ENCODE measurements at places on chromosomes 6 and 20. TPM values are rescaled to one million over a fixed set of nuclear protein-coding genes. Genes with fewer than 3 reads are reported as not detected.

The MICB gene
- 0.71 TPM for total RNA-seq

The ADAM33 gene
- 73.6 TPM for total RNA-seq

The RHAG gene
- 0.83 TPM for total RNA-seq

The OPRL1 gene
- 0.71 TPM for total RNA-seq

The WFDC12 gene
- total RNA-seq = not detected

The HTR1B gene
- total RNA-seq = not detected

The WFDC5 gene
- total RNA-seq = not detected

The NKAPL gene
- total RNA-seq = 7.5 TPM

The HLA-DQB1 gene
- total RNA-seq = under 0.01 TPM

The SLC26A8 gene
- total RNA-seq = not detected

DNA sequence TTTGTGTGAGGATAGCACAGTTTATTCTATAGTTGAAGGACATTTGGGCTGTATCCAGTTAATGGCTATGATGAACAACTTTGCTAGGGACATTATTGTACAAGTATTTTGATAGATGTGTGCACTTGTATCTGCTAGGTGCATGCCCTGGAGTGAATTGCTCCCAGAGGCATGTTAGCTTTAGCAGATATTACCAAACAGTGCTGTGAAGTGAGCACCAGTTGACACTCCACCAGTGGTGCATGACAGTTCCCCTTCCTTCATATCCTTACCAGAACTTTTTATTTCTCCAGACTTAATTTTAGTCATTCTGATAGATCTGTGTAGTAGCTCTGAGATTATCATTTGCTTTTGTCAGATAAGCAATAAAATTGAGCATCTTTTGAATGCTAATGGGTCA lies 48.9 kb upstream of the ENPP5 start:
- H3K4me3 ChIP-seq = no peak overlapping the region
- no peaks in the 10 kb centered on the region for H3K36me3 ChIP-seq
- no peaks in the 10 kb centered on the region for H3K4me1 ChIP-seq

DNA sequence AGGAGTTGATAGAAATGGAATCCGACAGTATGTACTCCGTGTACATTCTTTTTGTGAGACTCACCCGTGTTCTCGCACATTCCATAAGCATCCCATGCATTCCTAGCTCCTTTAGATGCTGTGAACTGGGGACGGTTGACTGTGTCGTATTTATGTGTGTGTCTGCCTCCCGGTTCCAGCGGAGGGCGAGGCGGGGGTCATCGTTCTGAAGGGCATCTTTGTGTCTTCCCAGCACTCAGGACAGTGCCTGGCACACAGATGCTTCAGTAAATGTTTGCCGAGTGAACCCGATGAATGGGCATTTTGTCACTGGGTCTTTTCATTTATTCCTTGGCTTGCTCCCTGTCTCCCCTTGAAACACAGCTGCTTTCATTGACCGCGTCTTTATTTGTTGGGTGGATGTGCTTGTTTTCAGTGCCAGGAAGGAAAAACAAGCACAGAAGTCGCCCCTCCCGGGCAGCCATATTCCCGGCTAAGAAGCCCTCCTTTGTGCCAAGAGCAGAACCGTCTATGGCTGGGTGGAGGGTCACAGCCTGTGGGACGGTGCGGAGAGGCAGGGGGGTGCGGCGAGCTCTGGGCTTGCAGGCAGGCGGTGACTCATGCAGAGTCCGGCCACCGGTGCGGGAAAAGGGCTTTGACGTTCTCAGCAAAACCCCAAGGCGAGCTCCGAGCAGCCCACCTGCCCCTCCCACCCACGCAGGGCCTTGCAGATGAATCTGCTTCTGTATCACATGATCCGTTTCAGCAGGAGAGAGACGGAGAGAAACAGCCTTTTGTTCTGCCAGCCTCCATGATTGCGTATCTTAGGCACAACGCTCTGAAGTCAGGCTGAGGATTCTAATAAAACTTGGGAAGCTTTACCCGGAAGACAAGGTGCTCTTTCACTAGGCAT lies 11.2 kb upstream of the PSMG4 start:
- H3K4me1 ChIP-seq = peaks cover 32% of the 10 kb centered on the region
- H3K27me3 ChIP-seq = no peaks in the 10 kb centered on the region
- peak overlapping the region; percentile 80 for H3K27ac ChIP-seq
- peak; percentile 91 for DNase-seq
- H3K36me3 ChIP-seq = no peaks in the 10 kb centered on the region
- peak overlapping the region; percentile 45 for H3K4me3 ChIP-seq

GRCh38 chr6:3231247-3232016 lies 4.0 kb upstream of the TUBB2B start:
- H3K4me3 ChIP-seq = peak overlapping the region; percentile 61
- peaks cover 70% of the 10 kb centered on the region for H3K27me3 ChIP-seq
- H3K4me1 ChIP-seq = peaks cover 53% of the 10 kb centered on the region
- peak; percentile 91 for DNase-seq

DNA sequence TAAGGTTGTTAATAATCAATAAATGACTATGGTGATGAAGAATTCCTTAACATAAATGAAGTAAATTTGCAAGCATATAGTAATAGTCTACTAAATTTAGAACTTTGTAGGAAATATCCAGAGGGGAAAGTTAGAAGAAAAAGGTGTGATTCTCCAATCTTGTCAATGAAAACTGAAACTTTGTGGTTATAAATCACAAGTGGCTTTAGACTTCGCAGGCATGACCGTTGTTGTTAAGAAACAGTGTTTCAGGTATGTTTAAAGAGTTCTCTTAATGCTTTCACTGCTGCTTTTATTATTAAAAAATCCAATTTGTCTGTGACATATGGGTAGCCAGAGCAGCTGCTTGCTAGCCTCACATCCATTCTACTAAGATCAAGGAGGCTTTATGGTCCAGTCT lies 475.6 kb upstream of the ADGRB3 start:
- DNase-seq = no peak
- H3K4me1 ChIP-seq = no peaks in the 10 kb centered on the region
- no peak overlapping the region for H3K4me3 ChIP-seq
- no peaks in the 10 kb centered on the region for H3K36me3 ChIP-seq

- H3K27me3 ChIP-seq = peaks cover 3% of the 10 kb centered on the region
- no peak overlapping the region for H3K4me3 ChIP-seq
- H3K27ac ChIP-seq = no peak overlapping the region
- no peak for DNase-seq
- no peaks in the 10 kb centered on the region for H3K4me1 ChIP-seq
These were observed 24.7 kb downstream of the MYT1 start for GRCh38 chr20:64188682-64189529.

- H3K4me1 ChIP-seq = no peaks in the 10 kb centered on the region
- H3K27ac ChIP-seq = peak overlapping the region; percentile 81
- no peaks in the 10 kb centered on the region for H3K27me3 ChIP-seq
These were observed 2.5 kb downstream of the RPL10A start for GRCh38 chr6:35470663-35471120.

- H3K4me1 ChIP-seq = peaks cover 5% of the 10 kb centered on the region
- DNase-seq = no peak
- H3K27me3 ChIP-seq = no peaks in the 10 kb centered on the region
- H3K36me3 ChIP-seq = no peaks in the 10 kb centered on the region
- H3K4me3 ChIP-seq = no peak overlapping the region
These were observed 307.1 kb downstream of the ALDH8A1 start for GRCh38 chr6:134642819-134643218.

DNA sequence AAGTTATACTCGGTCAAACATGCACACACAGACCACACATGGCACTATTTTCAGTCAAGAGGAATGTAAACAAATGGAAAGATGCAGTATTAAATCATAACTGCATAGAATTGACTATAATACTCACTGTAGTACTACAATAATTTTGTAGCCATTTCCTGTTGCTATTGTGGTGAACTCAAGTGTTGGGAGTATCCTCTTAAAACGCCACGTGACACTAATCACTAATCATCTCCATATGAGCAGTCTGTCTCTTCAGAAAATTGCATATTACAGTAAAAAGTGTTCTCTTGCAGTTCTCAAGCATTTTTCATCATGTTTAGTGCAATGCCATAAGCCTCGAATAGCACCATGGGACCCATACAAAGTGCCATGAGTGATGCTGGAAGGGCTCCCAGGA lies 258.7 kb upstream of the ID4 start:
- H3K27me3 ChIP-seq = no peaks in the 10 kb centered on the region
- no peaks in the 10 kb centered on the region for H3K36me3 ChIP-seq
- no peak overlapping the region for H3K4me3 ChIP-seq

DNA sequence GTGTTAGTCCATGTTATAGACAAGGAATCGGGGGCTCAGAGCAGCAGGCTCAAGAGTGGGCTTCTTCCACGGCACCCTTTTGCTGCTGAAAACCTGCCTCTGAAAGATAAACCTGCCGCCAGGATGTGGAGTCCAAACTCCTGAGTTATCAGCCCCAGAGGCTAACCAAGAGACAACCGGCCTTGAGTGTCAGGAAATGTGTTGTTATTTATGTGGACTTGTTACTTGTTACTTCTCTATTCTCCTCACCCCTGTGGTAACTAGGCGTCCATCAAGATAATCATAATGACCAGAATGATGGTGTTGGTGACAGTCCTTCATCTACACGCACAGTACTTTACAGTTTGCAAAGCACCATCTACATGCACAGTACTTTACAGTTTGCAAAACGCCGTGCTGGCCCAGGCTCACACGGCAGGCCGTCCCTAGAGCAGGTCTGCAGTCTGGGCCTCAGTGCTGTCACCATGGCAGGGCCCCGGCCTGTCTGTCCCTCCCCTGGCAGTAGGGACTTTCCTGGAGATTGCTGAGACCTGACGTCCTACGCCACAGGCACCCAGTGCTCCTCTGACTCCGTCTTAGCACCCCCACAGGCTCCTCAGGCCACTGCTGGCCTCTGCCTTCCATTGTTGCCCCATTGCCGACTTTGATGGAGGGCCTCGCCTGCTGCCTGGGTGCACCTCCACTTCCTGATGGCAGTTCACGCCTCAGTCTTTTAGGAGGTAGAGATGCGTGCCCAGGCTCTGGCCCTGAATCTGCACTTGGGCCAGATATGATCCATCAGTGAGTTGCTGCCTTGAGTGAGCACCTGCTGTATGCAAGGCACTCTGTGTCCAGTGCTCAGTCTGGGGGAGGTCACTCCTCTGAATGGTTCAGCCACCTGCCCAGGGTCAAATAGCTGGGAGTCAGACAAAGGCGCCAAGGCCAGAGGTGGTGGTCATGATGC lies 9.1 kb upstream of the BPIFB4 start:
- no peaks in the 10 kb centered on the region for H3K27me3 ChIP-seq
- H3K36me3 ChIP-seq = no peaks in the 10 kb centered on the region
- no peak for DNase-seq
- no peak overlapping the region for H3K4me3 ChIP-seq
- no peak overlapping the region for H3K27ac ChIP-seq

GRCh38 chr20:23132293-23132929 lies 46.3 kb upstream of the CD93 start:
- peak; percentile 44 for DNase-seq
- H3K36me3 ChIP-seq = no peaks in the 10 kb centered on the region
- H3K4me3 ChIP-seq = no peak overlapping the region
- H3K27me3 ChIP-seq = no peaks in the 10 kb centered on the region

DNA sequence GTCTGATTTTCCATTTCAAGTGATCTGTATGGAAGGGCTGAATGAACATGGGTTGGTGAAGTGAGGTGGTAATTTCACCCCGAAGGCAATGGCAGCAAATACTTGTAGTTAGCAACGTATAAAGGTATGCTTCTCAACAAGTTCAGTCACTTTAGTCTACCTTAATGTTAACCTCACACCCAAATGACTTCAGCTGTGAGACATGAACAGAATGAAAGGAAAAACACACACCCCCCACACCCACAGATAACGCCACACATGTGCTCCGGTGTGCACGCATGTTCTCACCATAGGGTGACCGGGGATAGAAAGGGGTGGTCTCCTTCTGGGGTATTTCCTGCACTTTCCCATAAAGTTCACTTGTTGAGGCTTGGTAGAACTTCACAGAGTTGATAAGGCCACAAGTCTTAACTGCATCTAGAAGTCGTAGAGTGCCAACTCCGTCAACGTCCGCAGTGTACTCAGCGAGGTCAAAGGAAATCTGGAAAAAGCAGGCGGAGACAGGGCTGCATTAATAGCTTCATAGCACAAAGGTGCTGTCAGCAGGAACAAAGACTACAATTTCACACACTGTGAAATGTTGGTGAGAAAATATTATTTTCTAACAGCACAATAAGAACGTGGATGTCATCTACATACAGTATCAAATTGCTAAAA lies 284.8 kb downstream of the GMDS start:
- no peak overlapping the region for H3K27ac ChIP-seq
- no peaks in the 10 kb centered on the region for H3K4me1 ChIP-seq
- H3K27me3 ChIP-seq = no peaks in the 10 kb centered on the region

- no peak overlapping the region for H3K4me3 ChIP-seq
- no peak overlapping the region for H3K27ac ChIP-seq
- no peak for DNase-seq
- no peaks in the 10 kb centered on the region for H3K36me3 ChIP-seq
These were observed 559.9 kb downstream of the EPM2A start for GRCh38 chr6:145175470-145175869.

DNA sequence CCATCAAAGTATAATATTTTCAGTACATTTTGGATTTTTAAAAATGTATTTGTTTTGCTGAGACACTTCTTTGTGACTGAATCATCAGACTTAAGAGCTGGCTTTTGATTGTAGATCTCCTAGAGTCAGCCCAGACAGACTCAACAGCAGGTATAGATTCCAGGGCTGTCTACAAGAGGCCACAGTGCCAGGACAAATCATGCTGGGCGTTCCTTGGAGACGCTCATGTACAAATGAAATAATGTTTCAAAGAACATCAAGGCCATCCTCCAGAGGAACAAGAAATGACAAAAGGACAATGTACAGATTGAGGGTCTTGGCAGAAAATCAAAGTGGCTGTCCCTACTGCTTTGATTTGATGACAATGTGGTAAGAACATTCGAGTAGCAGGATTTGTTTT lies 369.3 kb downstream of the GRIK2 start:
- DNase-seq = no peak
- H3K4me1 ChIP-seq = no peaks in the 10 kb centered on the region
- H3K27me3 ChIP-seq = no peaks in the 10 kb centered on the region
- H3K36me3 ChIP-seq = no peaks in the 10 kb centered on the region
- H3K4me3 ChIP-seq = no peak overlapping the region
